ENCODE measurements at places on chromosomes 1 and 21.

DNA sequence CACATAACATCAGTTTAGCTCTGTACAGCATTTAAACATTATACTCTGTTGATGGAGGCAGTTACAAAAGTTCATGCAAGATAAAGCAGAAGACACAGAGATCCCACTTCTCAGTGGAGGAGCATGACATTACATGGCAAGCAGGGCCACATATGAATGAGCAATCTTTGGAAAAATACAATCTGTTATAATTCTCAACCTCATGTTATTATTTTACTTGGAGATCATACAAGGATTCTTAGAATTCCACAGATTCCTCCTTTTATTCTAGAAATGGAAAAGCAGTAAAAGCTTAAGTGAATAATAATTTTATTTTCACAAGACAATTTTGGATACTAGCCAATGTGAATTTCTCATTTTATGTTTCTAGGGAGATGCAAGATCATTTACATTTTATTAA is 66.6 kb downstream of the IFI44 start:
- no peak for DNase-seq

- no peak for DNase-seq
Measured at GRCh38 chr1:53698384-53698980, 40.5 kb downstream of the GLIS1 start.

- DNase-seq, result no peak
Measured at GRCh38 chr1:59272507-59272906, 24.4 kb upstream of the FGGY start.

DNA sequence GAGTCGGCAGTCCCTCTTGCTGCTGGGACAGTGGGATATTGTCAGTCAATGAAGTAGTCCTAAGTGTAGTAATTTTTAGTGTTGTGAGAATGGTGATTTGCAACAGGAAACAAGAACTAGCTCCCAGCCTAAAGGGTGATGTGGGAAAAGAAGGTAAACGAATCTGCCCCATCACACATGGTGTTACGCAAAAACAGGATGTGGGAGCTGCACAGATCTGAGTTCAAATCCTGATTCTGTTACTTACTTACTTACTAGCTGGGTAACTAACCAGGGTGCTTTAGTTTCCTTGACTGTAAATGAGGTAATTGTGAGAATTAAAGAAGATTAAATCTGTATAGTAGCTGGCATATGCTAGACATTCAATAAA is 22.3 kb downstream of the NAV1 start:
- no peak for DNase-seq

DNA sequence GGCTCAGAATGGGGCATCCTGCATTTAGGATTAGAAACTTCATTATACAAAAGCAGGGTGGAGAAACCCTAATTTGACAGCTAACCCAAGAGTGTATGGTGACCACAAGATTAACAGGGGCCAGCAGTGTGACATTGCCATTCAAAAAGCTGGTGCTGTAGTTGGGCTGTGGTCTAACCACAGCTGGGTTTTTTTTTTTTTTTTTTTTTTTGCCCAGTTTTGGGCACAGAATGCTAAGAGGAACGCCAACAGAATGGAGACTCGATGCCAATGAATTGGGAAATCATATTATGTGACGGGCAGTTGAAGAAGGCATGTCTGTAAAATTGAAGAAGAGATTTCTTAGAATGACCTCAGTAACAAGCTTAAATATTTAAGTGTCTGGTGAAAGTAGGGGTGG is 58.4 kb downstream of the NFIA start:
- no peak for DNase-seq

GRCh38 chr1:155313261-155313660 is 4.6 kb downstream of the FDPS start:
- no peak for DNase-seq

- no peak for DNase-seq
Measured at GRCh38 chr1:26023826-26024225, 2.3 kb downstream of the EXTL1 start.

GRCh38 chr1:175148068-175148467 is 44.5 kb downstream of the KIAA0040 start:
- no peak for DNase-seq

- no peak for DNase-seq
Measured at GRCh38 chr21:25307489-25307888, 299.8 kb downstream of the MRPL39 start.

GRCh38 chr1:16888860-16889816 is 6.6 kb upstream of the RNU1-2 start:
- peak; percentile 37 for DNase-seq

DNA sequence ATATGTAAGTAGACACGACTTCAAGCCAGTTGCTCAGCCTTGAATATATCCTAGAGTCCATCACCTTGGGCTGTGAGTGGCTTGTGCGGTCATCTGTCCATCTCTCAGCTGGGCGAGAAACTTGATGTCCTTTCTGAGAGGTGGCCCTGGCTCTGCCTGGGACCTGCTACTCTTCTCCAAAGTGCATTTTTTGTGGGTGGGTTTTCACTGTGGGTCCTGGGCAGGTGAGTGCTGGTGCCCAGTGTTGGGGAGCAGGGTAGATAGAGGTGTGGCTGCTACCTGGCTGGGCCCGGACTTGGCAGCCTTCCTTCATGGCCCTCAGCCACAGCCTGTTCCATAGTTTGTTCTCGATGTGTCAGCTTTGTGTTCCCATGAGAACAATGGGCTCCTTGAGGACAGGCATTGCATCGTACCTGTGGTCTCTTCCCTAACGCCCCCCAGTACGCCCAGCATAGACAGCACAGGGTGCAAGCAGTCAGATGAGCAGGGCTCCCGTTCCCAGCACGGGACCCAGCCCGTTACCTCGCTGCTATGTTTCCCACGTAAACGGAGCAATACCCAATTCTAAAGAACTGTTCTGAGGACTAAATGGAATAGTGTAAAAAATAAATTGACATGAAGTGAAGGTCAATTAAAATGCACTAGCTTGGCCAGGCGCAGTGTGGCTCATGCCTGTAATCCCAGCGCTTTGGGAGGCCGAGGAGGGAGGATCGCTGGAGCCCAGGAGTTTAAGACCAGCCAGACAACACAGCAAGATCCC is 877 bp upstream of the SLX9 start:
- no peak for DNase-seq

DNA sequence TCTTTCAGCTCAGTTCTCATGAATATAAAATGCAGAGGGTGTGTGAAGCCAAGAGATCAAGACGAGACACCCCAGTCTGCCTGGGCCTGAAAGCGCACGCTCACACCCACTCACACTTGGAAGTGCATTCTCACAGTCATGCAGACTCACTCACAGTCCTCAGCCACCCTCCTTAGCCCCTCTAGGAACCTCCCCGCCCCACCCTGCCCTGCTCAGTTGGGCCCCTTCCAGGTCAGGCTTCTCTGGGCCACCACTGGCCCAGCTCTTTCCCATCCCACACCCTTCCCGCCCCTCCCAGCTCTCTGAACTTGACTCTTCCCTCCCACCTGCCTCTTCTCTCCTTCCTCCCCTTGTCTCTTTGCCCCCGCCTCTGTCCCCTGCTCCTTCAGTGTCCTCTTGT is 93.8 kb downstream of the EPHB2 start:
- DNase-seq, result no peak

DNA sequence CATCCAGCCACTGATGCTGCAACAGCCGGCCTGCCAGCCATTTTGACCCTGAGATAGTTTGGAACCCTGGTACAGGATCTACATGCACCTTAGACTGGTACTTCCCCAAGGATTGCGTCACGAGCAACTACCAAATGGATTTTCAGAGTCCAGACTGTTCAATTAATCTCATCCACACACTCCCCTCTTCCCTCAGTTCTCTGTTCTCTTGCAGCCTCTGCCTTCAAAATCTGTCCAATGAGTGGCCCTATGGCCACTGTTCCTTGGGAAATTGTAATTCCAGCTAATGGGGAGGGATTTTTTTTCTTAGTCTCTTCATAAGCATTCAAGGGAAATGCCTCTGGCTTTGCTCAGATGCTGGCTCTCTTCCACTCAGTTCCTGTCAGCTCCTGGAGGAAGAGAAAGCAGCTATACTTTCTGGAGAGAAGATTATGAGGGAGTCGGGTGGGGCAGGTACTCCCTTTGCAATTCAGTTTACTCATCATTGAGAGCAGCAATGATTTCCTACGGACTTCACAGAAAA is 19.8 kb upstream of the UAP1 start:
- no peak for DNase-seq

- DNase-seq, result no peak
Measured at GRCh38 chr21:32246571-32247140, 32.2 kb downstream of the MIS18A start.

- DNase-seq, result no peak
Measured at GRCh38 chr1:28297826-28298225, 31.0 kb upstream of the MED18 start.

DNA sequence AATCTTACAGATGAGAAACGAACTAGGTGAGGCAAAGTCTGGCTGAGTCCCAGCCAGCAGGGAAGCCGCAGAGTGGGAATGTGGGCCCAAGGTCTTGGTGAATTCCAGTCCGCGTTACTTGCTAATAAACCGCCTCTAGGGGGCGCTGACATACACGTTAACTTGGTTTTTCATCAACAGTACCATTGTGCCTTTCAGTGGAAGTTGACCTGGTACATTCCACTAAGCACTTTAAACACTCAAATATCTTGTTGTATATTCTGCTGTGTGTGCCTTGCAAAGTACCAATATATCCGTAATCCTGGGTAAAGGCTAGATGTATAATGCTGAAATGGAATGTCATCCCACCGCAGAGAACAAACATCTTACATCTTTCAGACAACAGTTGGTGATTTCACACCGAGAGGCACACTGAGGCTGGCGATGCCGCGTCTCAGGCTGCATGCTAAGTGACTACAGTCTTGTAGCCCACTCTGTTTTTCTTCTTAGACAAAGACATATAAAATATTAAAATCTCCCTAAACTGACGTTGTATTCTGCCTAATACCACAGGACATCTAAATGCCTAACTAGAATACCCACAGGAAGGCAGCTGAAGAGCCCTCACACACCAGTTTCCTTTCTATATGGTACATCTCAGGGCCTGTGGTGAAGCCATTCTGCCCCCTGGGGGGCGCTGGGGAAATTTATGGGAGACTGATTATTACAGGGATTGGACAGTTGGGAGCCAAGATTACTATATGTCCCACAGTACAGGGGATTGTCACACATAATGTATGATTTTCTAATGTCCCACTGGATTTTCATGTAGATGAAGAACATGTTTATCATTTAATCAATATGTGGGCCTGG is 49.2 kb upstream of the C1orf198 start:
- DNase-seq, result peak; percentile 61

DNA sequence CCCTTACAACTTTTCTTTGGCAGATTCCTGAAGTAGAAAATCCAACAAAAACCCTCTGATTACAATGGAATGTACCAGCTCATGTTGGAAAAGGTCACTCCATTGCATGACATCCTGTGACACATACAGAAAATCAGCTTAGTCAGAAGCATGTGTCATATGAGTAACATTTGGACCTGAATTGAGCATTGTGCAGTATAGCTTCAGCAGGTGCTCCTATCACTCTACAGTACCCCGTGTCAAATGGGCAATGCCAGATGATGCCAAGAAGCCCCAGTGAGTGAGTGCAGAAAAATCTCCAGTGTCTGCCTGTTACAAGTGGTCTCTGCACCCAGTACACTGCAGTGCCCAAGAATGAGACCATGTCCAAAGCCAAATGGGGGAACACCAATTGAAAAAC is 129.7 kb upstream of the RUNX1 start:
- DNase-seq, result no peak

- no peak for DNase-seq
Measured at GRCh38 chr1:219020386-219020785, 153.3 kb upstream of the LYPLAL1 start.

- no peak for DNase-seq
Measured at GRCh38 chr1:3042481-3042880, 21.2 kb downstream of the ACTRT2 start.

DNA sequence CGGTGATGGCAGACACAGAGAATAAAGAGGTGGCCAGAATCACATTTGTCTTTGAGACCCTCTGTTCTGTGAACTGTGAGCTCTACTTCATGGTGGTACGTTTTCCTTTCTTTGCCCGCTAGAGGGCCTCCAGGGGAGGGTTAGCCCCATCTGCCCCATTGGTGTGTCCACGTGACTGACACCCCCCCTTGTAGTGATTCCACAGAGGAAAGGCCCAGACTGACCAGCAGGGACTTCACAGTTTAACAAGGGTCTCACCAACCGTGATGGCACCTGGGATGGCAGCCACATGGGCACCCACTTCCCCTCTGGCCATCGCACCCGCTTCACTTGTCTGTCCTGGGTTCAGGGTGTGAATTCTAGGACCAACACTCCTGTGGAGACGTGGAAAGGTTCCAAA is 22.3 kb upstream of the SARS1 start:
- no peak for DNase-seq

DNA sequence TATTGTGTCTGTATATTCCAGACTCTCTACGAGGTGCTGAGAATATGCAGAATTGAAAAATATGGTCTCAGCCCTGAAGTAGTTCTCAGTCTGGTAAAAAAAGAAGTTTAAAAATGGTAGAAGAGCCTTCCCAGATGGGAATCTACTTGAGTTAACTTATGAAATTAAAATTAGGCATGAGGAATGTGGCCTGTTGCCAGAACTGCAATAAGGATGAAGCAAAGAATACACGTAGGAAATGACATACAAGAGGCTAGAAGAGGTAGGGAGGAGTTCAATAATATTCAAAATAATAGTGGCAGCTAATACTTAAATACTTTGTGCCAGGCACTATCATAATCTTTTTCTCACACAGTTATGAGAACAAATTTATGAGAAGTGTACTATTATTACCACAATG is 6.3 kb downstream of the ASPM start:
- no peak for DNase-seq

GRCh38 chr1:229454056-229454455 is 20.2 kb upstream of the ACTA1 start:
- no peak for DNase-seq

- DNase-seq, result no peak
Measured at GRCh38 chr1:47378147-47378546, 37.9 kb upstream of the FOXE3 start.
